NT2/D1 (cell line): ENCODE measurements at places on chromosomes 11 and 22.

DNA sequence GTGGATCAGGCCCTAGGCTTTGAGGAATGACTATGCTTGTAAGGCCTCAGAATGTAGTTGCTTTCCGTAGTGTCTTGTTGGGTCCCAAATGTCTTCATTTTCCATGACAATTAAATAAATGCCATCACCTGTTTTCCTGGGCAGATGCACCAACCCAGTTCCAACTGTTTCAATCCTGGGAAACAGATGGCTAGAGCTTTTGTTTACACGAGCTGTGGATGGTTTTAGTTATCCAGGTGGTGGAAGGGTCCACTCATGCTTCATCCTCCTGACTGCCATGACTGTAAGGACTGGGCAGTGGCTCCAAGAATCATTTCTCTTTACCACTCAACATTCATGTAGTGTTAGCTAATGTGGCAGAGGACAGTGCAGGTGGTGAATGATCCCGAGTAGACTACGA is 8.6 kb downstream of the RCN1 start:
- no peak for DNase-seq

- no peak for DNase-seq
Measured at GRCh38 chr11:32705309-32706033, 89.0 kb downstream of the CCDC73 start.

- no peak for DNase-seq
Measured at GRCh38 chr11:76201672-76202412, 4.5 kb downstream of the WNT11 start.

DNA sequence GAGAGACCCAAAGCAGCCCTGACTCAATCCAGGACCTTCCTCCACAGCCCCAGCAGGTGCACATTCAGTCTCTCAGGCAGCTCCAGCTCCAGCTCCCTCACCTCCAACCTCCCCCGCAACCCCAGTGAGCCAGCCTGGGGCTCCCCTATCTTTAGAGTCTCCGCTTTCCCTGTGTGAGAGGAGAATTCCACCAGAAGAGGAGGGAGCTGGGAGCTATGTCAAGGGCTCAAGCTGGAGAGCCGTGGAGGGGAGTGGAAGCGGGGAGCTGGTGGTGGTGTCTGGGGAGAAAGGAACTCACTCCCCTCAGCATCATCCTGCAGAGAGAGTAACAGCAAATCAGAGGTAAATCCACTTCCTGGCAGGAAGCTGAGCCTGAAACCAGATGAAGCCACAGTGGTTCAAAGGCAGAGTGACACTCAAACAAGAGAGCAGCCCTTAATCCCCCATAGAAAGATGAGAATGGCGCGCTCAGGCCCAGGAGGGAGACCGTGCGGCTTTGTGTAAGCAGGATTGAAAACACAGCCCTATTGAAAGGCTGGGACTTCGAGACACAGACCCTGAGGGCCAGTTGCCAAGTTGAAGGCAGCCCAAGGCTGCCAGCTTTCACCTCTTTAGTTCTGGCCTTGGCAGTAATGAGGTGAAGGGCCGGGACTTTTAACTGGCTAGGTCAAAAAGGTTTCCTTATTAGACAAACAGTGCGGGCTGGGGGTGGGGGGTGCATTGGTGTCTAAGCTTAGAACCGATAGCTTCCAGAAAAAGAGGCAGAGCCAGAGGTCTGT is 21.4 kb upstream of the CDON start:
- DNase-seq = no peak

- DNase-seq = no peak
Measured at GRCh38 chr11:83574519-83574918, 288.4 kb upstream of the CCDC90B start.

- no peak for DNase-seq
Measured at GRCh38 chr11:94793822-94794221, 25.7 kb downstream of the AMOTL1 start.

DNA sequence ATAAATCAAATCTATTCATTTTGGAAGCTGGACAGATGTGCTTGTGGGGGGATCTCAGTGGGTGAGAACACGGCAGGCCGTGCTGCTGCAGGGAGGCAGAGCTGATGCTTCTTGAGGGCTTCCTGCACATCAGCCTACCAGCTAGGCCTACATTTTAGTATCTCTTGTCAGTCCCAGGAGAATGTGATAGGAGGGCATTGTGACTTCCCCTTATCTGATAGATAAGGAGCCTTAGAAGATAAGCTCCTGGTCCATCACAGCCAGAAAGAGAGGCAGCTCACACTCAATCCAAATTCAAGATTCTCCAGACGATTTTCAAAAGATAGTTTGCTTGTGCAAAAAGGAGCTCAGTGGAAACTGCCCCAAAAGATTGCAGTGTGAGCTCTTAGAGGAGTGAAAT is 89.0 kb downstream of the SHANK2 start:
- DNase-seq = no peak

DNA sequence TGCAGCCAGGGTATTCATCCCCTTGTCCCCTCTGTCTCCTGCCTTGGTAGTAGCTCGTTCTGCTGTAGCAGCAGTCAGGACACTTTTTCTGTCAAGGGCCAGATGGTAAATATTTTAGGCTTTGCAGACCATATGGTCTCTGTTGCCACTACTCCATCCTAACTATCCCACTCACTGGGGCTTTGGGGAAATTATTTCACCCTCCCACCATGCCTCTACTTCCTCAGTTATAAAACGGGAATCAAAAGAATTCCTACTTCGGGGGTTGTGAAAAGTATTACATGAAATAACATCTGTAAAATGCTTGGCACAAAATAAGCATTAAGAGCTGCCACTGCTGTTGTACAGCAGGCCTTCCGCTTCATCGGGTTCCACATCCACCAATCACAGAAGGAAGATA is 89.9 kb upstream of the LDLRAD3 start:
- no peak for DNase-seq

GRCh38 chr22:29700206-29700899 is 19.4 kb upstream of the CABP7 start:
- DNase-seq = no peak

- DNase-seq = no peak
Measured at GRCh38 chr11:65428578-65429067, 6.0 kb downstream of the NEAT1 start.

DNA sequence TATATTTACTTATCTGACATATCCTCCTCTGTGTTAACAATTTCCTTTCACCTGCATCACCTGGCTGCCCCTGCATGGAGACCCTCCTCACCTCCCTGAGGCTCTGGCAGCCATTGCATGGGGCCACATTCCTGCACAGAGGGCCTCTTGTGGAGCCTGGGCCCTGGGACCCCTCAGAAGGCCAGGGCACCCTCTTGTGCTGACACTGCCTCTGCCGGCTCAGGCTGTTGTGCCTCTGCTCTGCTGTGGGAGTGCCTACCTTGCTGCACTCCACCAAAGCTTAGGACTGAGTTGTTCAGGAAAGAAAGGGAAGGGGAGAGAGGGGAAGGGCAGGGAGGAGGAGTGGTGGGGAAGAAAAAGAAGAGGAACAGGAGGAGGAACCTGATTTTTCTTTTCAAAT is 194.5 kb downstream of the ADAMTS15 start:
- DNase-seq = no peak

DNA sequence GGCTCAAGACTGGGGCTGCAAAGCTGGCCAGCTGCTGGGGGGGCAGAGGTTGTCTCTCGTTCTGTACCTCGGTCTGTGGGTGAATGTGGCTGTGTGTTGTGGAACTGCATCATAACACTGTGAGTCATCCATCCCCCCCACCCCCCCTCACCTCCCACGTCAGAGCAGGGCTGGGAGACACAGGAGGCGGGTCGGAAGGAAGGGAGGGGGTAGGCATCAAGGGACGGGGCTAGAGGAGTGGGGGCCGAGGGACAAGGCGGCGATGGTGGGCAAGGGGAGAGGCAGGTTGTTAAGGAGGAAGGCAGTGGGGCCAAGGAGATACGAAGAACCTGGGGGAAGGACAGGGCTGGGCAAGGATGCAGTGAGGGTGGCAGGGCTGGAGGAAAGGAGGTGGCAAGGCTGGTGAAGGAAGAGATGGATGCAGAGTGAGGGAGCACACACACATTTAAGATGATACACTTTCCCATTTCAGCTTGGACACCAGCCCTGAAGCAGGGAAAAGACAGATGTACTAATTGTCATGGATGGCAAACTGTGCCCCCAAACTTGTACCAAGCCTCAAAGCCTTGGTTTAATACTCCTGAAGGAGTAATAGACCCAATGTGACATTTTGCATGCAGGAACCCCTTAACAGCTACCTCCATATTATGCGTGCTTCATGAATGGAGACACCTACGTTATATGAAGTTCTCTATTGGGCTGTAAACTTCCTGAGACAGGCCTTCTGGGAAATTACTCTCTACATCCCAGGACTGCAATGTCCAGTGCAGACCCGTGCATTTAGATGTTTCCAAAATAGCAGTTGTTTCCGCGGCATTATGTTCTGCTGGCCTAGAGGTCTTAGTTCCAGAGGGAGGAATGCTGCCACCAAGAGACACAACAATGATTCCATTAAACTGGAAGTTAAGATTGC is at the start of gene YPEL4:
Gene YPEL4, minus strand, starts transcription at position 87 of the 913 bp plus-strand sequence. CDS start 2,805 bp downstream, outside the sequence.
- DNase-seq = peak; percentile 82

GRCh38 chr11:72232260-72233055 is 7.9 kb downstream of the INPPL1 start:
- no peak for DNase-seq

GRCh38 chr11:102879801-102880200 is 5.0 kb upstream of the MMP12 start:
- DNase-seq = no peak

- no peak for DNase-seq
Measured at GRCh38 chr11:116563028-116563711, 209.6 kb downstream of the BUD13 start.

DNA sequence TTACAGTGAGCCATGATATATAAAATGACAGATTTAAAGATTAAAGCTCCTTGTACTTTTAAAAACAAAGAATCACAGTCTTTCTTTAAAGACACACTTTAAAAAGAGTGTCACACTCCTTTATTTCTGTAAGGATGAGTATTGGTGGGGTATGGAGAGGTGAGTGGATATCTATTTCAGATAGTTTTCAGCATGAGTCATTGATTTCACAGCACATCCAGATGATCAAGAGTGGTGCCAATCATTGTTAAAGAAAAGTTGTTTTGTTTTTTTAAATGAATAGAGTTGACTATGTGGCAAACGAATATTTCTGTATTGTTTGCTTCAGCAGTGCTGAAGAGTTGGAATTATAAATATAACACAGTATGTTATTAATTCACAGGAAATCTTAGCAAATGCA is 52.5 kb downstream of the FAR1 start:
- no peak for DNase-seq

DNA sequence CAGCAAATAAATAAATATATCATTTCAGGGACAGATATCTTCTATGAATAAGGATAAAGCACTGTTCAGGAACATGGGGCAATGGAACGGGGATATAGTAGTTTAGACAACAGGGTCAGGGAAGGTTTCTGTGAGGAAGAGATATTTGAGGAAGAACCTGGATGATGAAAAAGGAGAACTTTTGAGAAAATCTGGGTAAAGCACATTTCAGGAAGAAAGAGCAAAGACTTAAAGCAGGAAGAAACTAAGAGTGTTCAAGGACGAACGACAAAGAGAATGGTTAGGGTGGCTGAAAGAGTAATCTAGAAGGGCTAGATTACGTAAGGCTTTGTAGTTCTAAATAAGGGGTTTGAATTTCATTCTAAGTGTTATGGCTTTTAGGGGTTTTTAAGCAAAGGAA is 12.7 kb downstream of the DDI1 start:
- DNase-seq = no peak

- no peak for DNase-seq
Measured at GRCh38 chr22:40453671-40454070, 83.3 kb downstream of the SGSM3 start.

- DNase-seq = no peak
Measured at GRCh38 chr11:121929581-121929980, 186.4 kb downstream of the BLID start.

DNA sequence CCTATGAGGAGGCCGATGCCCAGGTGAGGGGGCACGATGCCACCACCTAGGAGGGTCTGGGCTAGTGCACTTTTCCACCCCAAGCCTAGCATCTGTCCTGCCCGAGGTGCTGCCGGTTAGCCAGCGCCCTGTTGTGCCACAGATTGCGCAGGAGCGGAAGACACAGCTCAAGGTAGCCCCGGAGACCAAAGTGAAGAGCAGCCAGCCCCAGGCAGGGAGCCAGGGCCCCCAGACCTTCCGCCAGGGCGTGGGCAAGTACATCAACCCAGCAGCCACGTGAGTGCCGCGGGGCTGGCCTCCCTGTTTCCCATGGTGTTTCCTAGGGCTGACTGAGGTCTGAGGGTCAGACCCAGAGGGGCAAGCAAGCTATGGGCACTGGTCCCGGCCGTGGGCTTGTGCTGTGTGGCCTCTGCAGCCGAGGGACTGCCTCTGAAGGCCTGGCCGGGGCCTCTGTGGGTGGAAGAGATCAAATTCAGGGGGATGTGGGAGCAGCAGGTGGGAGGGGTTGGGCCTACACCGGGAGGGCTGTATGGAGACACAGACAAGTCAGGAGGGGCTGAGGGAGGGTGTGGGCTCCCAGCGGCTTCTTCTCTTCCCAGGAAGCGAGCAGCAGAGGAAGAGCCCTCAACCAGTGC is 29.1 kb downstream of the PPIL2 start:
- DNase-seq = no peak

DNA sequence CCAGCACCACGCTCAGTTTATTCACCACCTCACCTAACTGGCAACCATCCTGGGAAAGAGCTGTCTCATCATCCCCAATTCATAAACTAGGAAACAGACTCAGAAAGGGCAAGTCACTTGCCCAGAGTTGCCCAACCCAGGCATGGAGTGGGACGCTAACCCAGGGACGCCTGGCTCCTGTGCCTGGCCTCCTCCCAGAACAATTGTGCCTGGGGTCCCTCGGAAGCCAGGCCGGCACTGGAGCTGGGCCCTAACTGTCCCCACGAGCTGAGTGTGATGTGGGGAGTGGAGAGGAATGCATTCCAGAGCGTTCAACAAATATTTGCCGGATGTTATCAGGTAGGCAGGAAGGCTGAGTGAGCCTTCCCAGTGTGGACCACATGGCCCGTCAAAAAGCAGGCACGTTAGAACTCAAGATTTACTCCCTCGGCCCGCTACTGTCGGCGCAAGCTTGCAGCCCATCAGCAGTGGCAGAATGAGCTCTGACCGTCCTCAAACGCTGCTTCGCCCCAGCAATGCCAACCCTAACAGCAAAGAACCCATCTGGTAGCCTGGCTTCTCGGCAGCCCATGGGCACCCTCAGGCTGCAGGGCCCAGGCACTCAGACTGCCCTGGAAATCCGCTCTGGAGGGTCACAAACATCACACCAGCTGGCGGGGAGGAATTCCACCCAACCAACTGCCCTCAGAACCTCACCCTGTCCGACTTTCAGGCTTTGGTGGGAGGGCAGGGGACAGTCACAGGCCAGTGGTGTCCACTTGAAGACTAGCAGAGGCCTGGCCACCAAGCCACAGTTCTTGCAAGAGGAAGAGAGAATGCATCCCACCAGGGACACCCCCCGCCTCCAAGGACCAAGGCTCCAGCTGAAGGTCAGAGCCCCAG is 35.6 kb downstream of the MYH9 start:
- no peak for DNase-seq

GRCh38 chr11:66150725-66151124 is 80.7 kb downstream of the PACS1 start:
- no peak for DNase-seq

GRCh38 chr22:46614025-46614931 is 5.9 kb upstream of the GRAMD4 start:
- no peak for DNase-seq

GRCh38 chr22:40030758-40031095 is 36.0 kb downstream of the FAM83F start:
- no peak for DNase-seq

- DNase-seq = no peak
Measured at GRCh38 chr22:27107824-27108223, 450.4 kb downstream of the MIAT start.

GRCh38 chr22:47177334-47177815 is 414.9 kb downstream of the TBC1D22A start:
- no peak for DNase-seq
